Brain microvascular endothelial cell (primary cell): ENCODE measurements at places on chromosomes 5 and 9.

DNA sequence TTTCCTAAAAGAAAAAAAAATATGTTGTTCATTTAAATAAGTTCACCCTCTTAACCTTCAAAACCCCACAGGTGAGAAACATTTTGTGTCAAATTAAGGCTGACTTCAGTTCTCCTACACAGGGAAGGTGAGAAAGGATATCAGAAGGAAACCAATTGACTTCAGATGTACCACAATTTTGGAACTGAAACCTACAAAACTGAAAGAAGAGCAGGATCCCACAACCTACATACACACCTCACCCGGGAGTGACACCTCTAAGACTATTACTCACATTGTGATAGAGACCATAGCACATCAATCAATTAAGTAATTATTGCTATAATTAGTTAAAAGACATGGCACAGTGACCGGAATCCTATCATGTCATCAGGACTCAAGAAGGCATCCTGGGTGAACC, 47.0 kb downstream of the RASEF start:
- DNase-seq = no peak

- DNase-seq = peak; percentile 56
Observed at GRCh38 chr5:173825215-173825865, 62.8 kb upstream of the CPEB4 start.

- DNase-seq = no peak
Observed at GRCh38 chr5:145805819-145806218, 29.3 kb downstream of the PRELID2 start.

DNA sequence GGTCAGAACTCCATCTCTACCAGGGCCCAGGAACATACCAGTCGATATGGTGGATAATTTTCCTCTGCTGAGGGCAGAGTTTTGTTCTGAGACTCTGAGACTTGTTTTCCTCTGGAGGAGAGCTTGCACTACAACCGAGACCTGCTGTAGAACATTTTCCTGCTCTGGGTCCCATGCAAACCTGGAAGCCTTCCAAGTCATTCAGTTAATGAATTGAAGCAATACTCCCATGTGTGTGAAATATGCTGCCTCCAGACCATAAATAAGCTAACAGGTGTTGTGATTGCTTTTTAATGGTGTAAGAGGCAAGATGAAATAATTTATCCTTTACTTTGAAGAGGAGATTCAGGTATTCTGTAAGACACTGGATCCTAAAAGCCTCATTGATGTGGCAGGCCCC, 372.8 kb downstream of the TMEM167A start:
- DNase-seq = no peak

DNA sequence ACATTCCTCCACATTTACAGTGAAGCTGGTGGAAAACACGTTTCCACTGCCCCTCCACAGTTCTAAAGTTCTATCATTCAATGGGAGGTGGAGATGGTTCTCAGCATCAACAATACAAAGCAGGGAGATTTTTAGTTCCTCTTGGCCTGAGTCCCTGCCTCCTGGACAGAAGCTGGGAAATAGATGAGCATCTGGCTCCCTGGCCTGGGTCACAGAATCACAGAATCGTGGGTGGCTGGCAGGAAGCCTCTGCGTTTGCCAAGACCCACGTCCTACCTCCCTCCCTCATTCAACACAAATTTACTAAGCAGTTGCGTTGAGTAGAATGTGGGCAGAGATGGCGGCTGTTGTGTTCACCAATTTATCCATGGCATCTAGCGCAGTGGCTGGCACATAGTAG, 5.2 kb upstream of the PPARGC1B start:
- no peak for DNase-seq

DNA sequence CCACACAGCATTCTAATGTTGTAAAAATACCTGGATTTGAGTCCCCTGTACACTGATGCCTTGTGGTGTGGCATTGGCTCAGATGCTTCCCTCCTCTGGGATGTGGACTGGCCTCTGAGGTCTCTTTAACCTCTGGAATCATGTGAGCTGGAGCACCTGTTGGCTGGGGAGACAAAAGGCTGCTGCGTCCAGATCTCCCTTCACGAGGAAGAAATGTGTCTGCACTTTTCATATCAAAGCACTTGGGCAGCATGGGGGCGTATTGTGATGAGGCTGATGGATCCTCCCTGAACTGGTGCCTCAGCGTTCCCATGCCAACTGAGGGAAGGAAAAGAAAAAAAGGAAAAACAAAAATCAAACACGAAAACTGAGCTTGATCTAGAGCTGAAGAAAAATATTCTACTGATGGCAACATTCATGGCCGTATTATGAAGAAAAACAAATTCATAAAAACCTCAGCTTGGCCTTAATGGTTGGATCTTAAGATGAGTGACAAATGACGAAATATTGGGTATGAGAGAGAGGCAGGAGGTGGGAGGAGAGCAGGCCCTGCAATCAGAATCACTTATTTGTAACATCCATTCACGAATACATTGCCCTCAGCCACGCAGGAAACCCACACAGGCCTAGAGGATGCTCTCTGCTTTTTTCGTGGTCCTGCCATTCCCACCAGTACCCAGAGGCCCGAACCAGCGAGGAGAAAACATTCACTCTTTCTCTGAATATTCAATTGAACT, 26.2 kb downstream of the GRIA1 start:
- no peak for DNase-seq

GRCh38 chr5:179974946-179975712, 67.4 kb upstream of the TBC1D9B start:
- no peak for DNase-seq

- no peak for DNase-seq
Observed at GRCh38 chr9:83240671-83241070, 177.7 kb upstream of the RASEF start.

- peak; percentile 79 for DNase-seq
Observed at GRCh38 chr9:86749894-86750255, 197.4 kb downstream of the GAS1 start.

GRCh38 chr5:52799358-52799982, 11.8 kb downstream of the ITGA1 start:
- peak; percentile 94 for DNase-seq

- DNase-seq = no peak
Observed at GRCh38 chr5:139882961-139883539, 87.4 kb downstream of the PSD2 start.

DNA sequence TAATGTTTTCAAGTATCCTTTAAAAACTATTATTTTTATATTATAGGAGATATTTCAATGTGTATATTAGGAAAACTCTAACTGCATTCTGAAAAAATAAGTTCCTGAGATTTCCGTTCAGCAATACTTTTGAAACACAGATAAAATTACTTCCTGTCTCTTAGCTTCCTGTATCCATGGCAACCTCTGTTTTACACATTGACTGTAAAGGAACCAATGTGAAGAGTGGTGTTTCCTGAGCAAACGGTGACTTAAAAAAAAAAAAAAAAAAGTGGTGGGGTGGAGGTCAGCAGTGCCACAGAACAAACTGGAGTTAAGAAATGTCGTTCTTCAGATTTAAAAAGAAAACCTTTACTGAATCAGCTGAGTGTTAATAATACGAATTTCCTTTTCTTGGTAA, at the start of gene LRRC70:
TSS of gene LRRC70 (plus strand) at position 280 of the 400 bp plus-strand sequence. CDS start 620 bp downstream, outside the sequence.
- peak; percentile 58 for DNase-seq

GRCh38 chr5:4640795-4641194, 499.3 kb upstream of the ADAMTS16 start:
- no peak for DNase-seq

DNA sequence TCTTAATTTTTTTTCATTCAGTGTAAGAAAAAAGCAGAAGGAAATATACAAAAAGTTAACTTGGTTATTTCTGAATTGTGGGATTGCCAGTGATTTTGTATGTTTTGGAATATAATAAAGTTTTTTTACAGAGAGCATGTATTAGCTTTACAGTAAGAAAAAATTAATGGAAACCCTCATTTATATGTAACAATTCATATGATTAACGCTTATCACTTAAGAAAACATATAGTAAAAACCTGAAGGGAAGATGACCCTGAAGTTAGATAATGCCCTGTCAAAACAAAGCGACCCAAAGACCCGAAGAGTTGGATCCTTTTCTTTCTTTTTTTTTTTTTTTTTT, 52.4 kb downstream of the EHMT1 start:
- DNase-seq = no peak
